ENCODE measurements at places on chromosomes 3 and 15.

DNA sequence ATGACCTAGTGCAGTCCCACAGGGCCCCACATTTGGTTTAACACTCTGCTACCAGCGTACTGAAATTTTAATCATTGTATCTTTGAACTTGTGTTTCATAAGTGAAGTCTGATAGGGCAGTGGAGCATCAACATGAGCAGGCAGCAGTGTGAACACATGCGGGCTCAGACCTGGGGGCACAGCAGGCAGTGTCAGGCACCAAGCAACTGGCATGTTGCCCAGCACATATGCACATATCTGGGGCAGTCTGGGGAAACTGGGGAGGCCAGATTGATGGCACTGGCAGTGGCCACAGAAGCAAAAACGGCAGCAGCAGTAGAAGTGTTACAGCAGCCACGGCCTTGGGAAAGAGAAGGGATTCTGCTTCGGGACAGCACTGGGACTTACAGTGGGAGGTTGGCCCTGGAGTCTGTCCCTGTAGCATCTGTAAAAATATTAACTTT lies 353.9 kb upstream of the KCNMB2 start:
- no peak for DNase-seq

- DNase-seq: no peak
Observed at GRCh38 chr15:56892659-56893363, 25.6 kb upstream of the TCF12 start.

- no peak for DNase-seq
Observed at GRCh38 chr15:58212909-58213526, 74.8 kb downstream of the AQP9 start.

DNA sequence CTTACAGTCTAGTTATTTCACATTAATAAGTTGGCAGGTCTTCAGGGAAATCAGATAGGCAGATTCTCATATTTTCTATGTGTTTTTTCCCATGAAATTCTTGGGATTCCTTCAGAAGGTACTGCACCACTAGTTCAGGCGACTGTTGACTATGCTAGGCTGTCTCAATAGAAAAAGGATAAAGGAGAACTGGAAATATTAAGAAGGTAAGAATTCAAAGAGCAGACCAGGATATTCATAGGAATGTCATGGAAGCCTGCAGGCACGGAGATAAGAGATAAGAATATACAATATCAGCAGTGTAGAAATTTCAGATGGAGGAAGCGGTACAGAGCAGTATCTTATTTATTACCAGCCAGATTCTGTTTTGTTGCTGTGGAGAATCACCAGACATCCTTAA lies 432.1 kb upstream of the MDFIC2 start:
- no peak for DNase-seq

DNA sequence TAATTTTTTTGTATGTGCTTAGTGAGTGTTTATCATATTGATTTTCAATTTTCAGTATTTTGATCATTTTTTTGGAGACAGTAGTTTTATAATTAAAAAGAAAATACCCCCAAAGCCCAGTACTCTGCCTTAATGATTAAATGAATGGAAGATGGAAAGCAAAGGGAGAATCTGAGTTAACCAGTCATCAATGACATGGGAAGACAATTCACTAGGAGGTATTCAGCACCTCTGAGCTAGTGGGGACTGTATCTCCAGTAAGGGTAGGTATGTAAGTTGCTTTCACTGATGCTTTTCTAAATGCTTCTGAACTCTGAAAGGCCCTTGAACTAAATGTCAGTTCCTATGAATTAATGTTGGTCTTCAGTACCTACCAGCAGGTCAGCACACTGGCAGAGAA lies 590.4 kb upstream of the DPPA4 start:
- no peak for DNase-seq

Data from bone marrow (tissue), 2 donors.